ENCODE measurements at places on chromosomes 7 and 10. TPM values are rescaled to one million over a fixed set of nuclear protein-coding genes. Genes with fewer than 3 reads are reported as not detected.

GRCh38 chr10:20257422-20257821 is 441.2 kb downstream of the PLXDC2 start:
- no peaks in the 10 kb centered on the region for H3K36me3 ChIP-seq
- H3K27me3 ChIP-seq: no peaks in the 10 kb centered on the region
- no peak overlapping the region for H3K27ac ChIP-seq
- no peaks in the 10 kb centered on the region for H3K4me1 ChIP-seq
- DNase-seq: no peak

DNA sequence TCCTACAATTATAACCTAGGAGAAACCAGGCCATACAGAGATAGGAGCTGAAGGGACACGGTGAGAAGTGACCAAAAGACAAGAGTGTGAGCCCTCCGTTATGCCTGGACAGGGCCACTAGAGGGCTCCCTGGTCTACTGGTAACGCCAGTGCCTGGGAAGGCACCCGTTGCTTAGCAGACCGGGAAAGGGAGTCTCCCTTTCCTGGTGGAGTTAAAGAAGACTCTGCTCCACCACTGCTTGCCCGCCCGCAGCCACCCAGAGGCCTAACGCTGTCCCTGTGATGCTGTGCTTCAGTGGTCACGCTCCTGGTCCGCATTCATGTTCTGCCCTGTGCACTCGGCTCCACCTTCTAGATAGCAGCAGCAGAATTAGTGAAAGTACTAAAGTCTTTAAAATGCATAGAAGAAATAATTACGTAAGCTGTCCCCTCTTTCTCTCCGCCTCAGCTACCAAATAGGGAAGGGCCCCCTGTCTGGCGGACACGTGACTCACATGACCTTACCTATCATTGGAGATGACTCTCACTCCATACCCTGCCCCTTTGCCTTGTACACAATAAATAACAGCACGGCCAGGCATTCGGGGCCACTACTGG is 34.8 kb downstream of the GRID2IP start:
- peaks cover 7% of the 10 kb centered on the region for H3K4me1 ChIP-seq
- no peak overlapping the region for H3K27ac ChIP-seq
- H3K36me3 ChIP-seq: no peaks in the 10 kb centered on the region
- H3K4me3 ChIP-seq: peak overlapping the region; percentile 40
- peak; percentile 36 for DNase-seq

DNA sequence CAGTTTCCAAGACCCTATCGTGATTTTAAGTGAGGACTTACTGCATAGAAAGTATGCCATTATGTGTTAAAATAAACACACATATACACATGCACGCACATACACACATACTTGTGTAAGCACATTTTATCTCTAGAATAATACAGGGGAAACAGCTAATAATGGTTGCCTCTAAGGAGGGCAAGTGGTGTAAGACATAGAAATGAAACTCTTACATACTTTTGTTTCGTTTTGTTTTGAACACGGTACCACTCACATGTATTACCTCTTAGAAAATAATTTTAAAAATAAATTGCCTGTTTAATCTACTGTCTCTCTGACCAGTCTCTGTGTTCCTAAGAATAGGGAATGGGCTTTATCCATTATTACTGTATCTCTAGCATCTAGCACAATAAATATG is 49.2 kb downstream of the HERPUD2 start:
- no peak for DNase-seq
- no peak overlapping the region for H3K27ac ChIP-seq
- peaks cover 12% of the 10 kb centered on the region for H3K36me3 ChIP-seq
- H3K4me1 ChIP-seq: peaks cover 21% of the 10 kb centered on the region
- H3K27me3 ChIP-seq: no peaks in the 10 kb centered on the region

DNA sequence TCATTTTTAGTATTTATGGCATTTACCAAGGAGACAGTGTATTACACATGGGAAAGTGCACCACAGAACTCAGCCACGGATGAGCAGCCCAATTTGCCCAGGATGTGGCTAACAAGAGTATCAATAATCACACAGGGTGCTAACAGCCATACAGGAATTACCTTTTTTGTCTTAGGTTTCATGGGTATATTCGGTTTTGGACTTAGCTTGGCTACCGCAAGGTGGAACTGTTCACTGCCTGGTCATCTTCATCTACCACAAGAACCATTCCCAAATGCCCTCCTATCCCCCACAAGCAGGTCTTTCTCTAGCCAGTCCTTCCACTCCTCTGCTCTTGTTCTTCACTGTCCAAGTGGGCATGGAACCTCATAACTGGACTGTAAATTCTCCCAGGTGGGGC is 6.0 kb downstream of the PDLIM1 start:
- no peak for DNase-seq
- no peak overlapping the region for H3K4me3 ChIP-seq
- H3K27ac ChIP-seq: no peak overlapping the region
- H3K27me3 ChIP-seq: peaks cover 15% of the 10 kb centered on the region
- H3K36me3 ChIP-seq: no peaks in the 10 kb centered on the region

- peaks cover 10% of the 10 kb centered on the region for H3K4me1 ChIP-seq
- no peaks in the 10 kb centered on the region for H3K27me3 ChIP-seq
- H3K36me3 ChIP-seq: peaks cover 9% of the 10 kb centered on the region
- DNase-seq: no peak
- peak overlapping the region; percentile 94 for H3K4me3 ChIP-seq
These were observed 495 bp downstream of the SFR1 start for GRCh38 chr10:104122225-104123107.

DNA sequence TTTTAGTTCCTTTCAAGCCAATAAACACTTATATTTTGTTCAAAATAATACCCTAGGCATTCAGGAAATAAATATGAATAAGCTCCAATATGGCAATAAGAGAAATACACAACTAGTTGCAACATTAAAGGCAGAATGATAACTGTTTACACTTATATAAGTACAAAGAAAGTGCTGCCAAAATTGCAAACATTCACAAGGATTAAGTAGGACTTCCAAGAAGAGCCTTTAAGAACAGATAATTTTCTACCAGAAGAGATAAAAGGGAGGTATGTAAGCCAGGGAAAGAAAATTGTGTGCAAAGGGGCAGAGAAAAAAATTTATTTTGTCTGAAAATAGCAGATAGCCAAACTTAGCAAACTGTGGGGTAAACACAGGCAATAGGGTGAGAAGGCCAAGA is 83.8 kb downstream of the CTNNA3 start:
- H3K4me1 ChIP-seq: peaks cover 16% of the 10 kb centered on the region
- H3K36me3 ChIP-seq: no peaks in the 10 kb centered on the region
- no peak overlapping the region for H3K4me3 ChIP-seq
- no peak overlapping the region for H3K27ac ChIP-seq

DNA sequence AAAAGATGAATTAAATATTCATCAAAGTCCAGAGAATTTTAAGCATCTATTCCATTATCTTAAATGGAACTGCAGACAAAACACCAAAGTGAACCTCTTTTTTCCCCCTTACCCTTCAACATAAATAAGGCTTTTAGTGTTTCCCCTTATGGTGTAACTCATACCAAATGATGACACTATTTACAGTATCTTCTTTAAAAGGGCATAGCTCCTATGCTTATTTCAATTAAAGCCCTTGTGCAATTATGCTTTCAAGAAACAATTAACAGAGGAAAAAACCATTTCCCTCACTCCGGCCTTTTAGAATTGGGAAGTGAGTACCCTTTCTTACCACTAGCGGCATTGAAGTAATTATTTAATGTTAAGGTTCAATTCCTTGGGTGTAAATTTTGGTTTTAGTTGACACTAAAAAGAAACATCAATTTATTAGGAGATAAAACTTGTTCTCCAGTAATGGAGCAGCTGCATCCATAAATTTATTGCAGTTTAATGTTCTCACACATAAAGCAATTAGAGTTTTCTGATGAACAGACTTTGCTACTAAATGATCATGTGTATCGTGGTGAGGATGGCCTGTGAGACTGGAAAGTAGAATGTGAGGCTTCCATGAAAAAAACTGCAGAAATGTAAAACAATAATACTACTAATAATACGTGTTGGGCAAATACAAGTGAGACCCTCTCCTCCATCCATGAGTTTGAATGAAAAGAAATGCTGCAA is 661.3 kb downstream of the PARD3 start:
- no peaks in the 10 kb centered on the region for H3K4me1 ChIP-seq
- H3K27me3 ChIP-seq: no peaks in the 10 kb centered on the region
- no peak for DNase-seq
- no peak overlapping the region for H3K4me3 ChIP-seq

DNA sequence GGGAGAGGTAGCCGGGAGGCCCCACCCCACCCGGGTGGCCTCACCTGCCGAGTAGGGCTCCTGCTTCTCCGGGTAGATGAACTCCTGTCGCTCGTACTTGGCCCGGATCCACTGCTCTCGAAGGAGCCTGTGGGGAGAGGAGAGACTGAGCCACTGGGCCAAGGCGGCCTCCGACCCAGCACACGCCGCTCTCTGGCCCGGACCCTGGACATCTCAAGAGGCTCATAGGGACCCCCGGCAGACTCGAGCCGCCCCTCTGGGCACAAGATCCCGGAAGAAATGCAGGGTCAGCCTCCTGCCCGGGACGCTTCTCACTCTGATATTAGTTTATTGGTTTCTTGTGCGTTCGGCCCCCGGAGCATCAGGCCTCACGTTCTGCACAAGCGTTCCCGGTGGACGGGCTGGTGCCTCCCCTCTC is 34.5 kb downstream of the ADAP1 start:
- peaks cover 44% of the 10 kb centered on the region for H3K4me1 ChIP-seq
- peak; percentile 1 for DNase-seq
- H3K4me3 ChIP-seq: no peak overlapping the region
- H3K36me3 ChIP-seq: no peaks in the 10 kb centered on the region
- no peak overlapping the region for H3K27ac ChIP-seq
- no peaks in the 10 kb centered on the region for H3K27me3 ChIP-seq

PTTG1IP2 gene
- not detected for total RNA-seq

PNLIPRP1 gene
- total RNA-seq: not detected

GRCh38 chr10:132420981-132421846 is 24.2 kb downstream of the PWWP2B start:
- DNase-seq: no peak
- H3K4me1 ChIP-seq: peaks cover 49% of the 10 kb centered on the region
- peak overlapping the region; percentile 3 for H3K4me3 ChIP-seq
- H3K27me3 ChIP-seq: no peaks in the 10 kb centered on the region
